ENCODE measurements at places on chromosomes 4 and X.

GRCh38 chr4:123621072-123621705 lies 224.6 kb downstream of the SPRY1 start:
- DNase-seq: no peak

GRCh38 chr4:169219440-169219839 lies 51.3 kb downstream of the SH3RF1 start:
- DNase-seq: no peak

- no peak for DNase-seq
Observed at GRCh38 chrX:44245733-44246132, 97.7 kb downstream of the EFHC2 start.

GRCh38 chr4:189409158-189409557 lies 531.5 kb upstream of the FRG1 start:
- no peak for DNase-seq

DNA sequence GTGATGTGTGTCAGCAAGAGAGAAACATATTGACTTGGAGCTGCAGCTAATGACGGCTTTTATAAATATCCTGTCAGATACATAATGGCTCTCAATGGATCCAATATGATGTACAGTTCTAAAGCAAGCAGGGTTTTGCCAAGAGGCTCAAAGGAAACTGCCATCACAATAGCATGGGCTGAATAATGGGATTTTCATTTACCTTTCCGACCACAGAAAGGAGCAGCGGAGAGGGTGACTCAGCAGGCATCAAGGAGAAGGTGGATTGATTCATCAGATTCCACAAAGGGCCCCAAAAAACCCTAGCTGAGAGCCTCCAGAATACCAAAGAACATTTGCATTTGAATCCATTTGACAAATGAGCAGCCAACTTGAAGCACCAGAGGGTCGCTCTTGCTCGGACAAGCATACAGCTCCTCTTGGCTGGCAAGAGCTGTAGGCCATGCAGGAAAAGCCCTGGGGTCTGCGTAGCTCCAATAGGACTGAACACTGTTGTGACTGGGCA lies 355.7 kb upstream of the NOCT start:
- no peak for DNase-seq

GRCh38 chrX:155242300-155242699 lies 22.0 kb downstream of the RAB39B start:
- no peak for DNase-seq

- DNase-seq: no peak
Observed at GRCh38 chr4:151407466-151408379, 1.3 kb upstream of the FHIP1A start.

GRCh38 chr4:107999932-108000539 lies 10.3 kb downstream of the HADH start:
- DNase-seq: no peak

GRCh38 chr4:114595207-114595606 lies 3.4 kb upstream of the UGT8 start:
- DNase-seq: peak; percentile 43

DNA sequence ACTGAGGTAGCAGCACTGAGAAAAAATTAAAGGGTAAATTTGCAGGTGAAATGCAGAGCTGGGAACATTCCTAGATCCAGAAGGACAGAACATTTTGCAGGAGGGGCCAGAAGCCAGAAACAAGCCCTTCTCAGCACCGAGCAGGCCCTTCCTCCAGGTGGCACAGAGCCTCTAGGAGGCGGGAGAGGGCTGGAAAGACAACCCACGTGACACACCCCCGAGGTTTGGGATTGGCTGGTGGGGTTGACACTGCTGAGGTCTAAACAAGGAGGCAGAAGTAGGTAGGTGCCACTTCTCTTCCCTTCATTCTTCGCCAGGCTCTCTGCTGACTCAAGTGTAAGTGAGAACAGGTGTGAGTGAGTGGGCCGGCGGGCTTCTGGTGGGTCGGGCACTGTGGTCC lies at the start of gene PAGE4:
Gene PAGE4, plus strand, starts transcription at position 288 of the 400 bp plus-strand sequence. CDS start 1,126 bp downstream, outside the sequence.
- DNase-seq: no peak

DNA sequence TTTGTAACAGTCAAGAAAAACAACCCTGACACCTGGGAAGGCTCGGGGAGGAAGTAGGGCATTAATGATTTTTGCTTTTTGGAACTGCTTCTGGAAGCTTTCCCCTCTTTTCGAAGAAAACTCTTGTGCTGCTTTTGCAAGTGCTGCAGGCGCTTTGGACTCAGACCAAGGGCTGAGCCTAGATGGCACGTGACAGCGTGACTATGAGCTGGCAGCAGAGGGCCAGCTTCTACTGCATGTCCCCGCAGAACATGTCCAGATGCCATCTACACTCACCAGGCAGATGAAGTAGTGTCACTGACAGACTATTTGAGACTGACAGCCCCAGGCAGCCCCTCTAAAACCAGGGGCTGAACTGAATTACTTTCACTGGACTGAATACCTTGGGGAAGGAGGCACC lies 6.2 kb downstream of the NR0B1 start:
- DNase-seq: no peak

Measured in LoVo (cell line).